Fibroblast of lung (primary cell): ENCODE measurements at places on chromosomes 5 and 9. TPM values are rescaled to one million over a fixed set of nuclear protein-coding genes. Genes with fewer than 3 reads are reported as not detected.

- no peak overlapping the region for H3K27ac ChIP-seq
- no peak overlapping the region for H3K4me3 ChIP-seq
- DNase-seq, result peak; percentile 79
- no peaks in the 10 kb centered on the region for H3K36me3 ChIP-seq
Measured at GRCh38 chr5:65961633-65962032, 35.3 kb downstream of the ERBIN start.

GRCh38 chr5:123505633-123506032 lies 6.3 kb upstream of the CSNK1G3 start:
- no peaks in the 10 kb centered on the region for H3K4me1 ChIP-seq
- H3K27me3 ChIP-seq, result no peaks in the 10 kb centered on the region
- no peaks in the 10 kb centered on the region for H3K36me3 ChIP-seq
- no peak for DNase-seq

DNA sequence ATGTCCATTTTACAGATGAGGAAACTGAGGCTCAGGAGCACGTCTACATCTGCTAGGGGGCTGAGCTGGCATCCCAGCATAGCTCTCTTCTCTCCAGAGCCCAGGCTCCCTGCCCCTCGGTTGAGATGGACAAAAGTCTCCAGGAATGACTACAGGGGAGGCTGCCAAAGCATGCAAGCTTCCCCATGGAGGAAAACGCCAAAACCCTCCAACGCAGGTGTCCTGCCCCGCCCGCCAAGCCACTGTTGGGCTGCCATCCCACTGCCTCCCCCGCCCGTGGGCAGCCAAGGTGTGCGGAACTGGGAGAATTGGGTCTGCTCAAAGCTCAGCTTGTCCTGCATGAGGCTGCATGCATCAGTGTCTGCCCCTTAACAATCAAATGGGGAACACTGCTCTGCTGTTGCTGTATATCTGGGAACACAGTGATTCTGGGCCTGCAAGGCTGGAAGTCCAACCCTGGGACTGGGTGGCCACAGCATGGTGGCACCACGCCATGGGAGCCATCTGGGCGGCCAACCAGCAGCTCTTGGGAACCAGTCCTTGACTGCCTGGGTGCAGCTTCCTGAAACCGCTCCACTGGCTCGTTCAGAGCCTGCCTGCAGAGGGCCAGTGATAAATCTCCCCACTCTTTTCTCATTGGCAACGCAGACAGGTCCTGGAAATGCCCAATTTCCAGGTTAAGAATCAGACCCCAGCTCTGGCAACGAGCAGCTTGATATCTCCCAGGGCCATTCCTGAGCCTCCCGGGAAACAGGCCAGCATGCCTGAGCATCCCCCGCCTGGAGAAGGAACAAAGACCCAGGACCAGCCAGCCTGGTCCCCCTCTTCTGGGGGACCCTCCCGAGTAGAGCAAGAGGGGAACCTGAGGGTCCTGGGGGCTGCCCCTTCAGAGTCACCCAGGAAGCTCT lies 3.5 kb downstream of the RALGDS start:
- no peak overlapping the region for H3K4me3 ChIP-seq
- H3K36me3 ChIP-seq, result no peaks in the 10 kb centered on the region
- no peaks in the 10 kb centered on the region for H3K27me3 ChIP-seq
- DNase-seq, result peak; percentile 15
- no peak overlapping the region for H3K27ac ChIP-seq

DNA sequence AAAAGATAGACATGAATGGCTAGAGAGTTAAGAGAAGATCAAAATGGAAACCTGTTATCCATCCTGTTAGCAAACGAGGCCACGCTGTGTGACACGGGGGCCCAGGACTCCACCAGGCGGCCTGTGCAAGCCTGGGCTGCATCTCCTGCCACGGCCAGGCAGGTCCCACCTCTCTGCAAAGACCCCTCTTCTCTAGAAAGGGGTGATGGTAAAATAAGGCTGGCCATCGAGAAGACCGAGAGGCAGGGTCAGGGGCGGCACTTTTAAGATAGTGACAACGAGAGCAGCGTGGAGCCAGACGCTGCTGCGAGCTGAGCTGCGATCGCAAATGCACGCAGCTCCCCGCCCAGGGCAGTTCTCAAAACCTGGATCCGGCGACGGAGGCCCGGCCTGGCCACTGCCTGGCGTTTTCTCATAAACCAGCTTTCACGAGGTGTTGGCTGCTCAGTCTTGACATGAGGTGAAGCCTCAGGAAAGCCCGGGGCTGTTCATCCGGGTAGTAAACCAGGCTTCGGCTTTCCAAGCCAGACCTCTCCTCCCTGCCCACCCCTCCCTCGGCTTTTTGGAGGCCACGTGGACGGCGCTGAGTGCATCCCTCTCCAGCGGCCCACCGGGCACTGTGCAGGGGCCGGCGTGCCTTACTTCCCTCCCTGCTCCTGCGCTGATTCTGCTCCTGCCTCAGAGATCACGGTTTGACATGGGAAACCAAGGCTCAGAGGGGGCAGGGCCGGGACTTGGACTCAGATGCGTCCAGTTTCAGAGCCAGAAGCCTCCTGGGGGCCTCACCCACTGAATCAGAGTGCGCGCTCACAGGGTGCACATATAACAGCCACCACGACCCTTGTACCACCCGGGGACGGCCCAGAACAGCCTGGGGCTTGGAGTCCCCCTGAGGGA lies 151.6 kb upstream of the PHYKPL start:
- no peak for DNase-seq
- H3K36me3 ChIP-seq, result no peaks in the 10 kb centered on the region
- no peaks in the 10 kb centered on the region for H3K27me3 ChIP-seq
- no peaks in the 10 kb centered on the region for H3K4me1 ChIP-seq

- no peak overlapping the region for H3K27ac ChIP-seq
- peaks cover 2% of the 10 kb centered on the region for H3K4me1 ChIP-seq
- no peak overlapping the region for H3K4me3 ChIP-seq
- peaks cover 6% of the 10 kb centered on the region for H3K36me3 ChIP-seq
- DNase-seq, result no peak
Measured at GRCh38 chr9:128902351-128903078, 18.3 kb upstream of the PHYHD1 start.

DNA sequence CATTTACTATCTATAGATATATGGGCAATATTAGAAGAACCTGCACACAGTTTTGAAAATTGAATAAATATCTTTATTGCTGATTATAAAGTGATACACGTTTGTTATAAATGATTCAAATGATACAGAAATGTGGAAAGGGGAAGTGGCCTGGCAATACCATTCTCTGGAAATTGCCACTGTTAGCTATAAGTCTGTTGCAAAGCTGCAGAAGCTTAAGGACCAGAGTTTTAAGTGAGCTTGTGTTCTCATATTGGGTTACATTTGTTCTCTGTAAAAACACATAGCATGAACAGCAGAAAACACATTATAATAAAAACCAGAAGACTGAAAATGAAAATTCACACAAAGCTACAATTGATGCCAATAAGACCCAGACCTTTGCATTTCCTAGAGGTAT lies 59.6 kb downstream of the RASGRF2 start:
- H3K4me1 ChIP-seq, result no peaks in the 10 kb centered on the region
- H3K36me3 ChIP-seq, result no peaks in the 10 kb centered on the region
- DNase-seq, result no peak
- no peak overlapping the region for H3K4me3 ChIP-seq
- no peak overlapping the region for H3K27ac ChIP-seq

DNA sequence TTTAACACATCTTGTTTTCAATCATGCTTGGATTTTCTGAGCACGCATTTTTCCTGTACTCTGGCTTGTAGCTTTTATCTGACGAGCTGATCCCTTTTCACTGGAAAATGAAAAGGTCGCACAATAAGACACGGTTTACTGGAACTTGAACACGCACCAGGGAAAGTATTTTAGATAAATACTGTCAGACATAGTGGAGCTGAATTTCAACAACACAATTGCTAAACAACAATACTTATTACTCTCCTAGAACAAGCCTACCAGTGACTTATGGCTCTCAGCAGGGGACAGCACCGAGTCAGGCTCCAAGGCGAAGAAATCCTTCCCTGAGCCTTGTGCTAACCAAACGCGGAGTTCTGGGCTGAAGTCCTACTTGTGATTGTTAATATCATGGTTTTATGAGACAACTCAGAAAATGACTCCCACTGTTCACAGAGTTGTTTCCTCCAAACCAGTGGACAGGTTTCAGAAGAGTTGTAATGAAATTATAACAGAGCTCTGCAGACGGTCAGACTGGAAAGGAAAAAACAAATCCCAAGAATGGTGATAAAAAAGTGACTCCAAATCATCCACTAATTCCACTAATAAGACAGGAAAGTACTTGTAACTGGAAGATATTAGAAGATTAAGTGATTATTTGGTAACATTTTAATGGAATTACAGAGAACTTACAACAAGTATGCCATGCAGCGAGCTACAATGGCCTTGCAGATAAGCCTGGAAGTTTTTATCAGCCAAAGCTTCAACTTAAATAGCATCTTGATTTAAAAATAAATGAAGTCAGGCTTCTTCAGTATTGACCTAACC lies 359.6 kb downstream of the EBF1 start:
- no peak for DNase-seq
- no peaks in the 10 kb centered on the region for H3K36me3 ChIP-seq
- H3K27ac ChIP-seq, result no peak overlapping the region

GRCh38 chr9:3828495-3828894 lies 302.7 kb upstream of the RFX3 start:
- peaks cover 2% of the 10 kb centered on the region for H3K36me3 ChIP-seq
- no peaks in the 10 kb centered on the region for H3K4me1 ChIP-seq
- DNase-seq, result no peak
- H3K27me3 ChIP-seq, result no peaks in the 10 kb centered on the region
- H3K4me3 ChIP-seq, result no peak overlapping the region
- H3K27ac ChIP-seq, result no peak overlapping the region

- no peak overlapping the region for H3K27ac ChIP-seq
- no peaks in the 10 kb centered on the region for H3K4me1 ChIP-seq
- H3K4me3 ChIP-seq, result no peak overlapping the region
- DNase-seq, result no peak
- H3K36me3 ChIP-seq, result peaks cover 1% of the 10 kb centered on the region
Measured at GRCh38 chr5:71652803-71653543, 65.8 kb downstream of the MCCC2 start.

DNA sequence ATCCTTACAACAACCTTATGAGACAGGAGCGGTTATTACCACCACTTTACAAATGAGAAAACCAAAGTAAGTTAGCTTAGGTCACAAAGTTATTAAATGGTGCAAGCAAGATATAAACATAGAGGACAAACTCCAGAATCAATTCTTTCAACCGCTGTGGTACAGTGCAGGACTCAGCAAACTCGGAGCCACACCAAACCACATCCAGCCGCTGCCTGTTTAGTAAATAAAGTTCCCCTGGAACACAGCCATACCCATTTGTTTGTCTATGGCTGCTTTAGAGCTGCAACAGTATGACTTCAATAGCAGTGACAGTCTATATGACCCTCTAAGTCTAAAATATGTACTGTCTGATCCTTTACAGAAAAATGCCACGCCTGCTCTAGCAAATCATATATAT lies 1567.2 kb upstream of the WWC1 start:
- H3K36me3 ChIP-seq, result no peaks in the 10 kb centered on the region
- no peaks in the 10 kb centered on the region for H3K27me3 ChIP-seq
- H3K27ac ChIP-seq, result no peak overlapping the region
- H3K4me3 ChIP-seq, result no peak overlapping the region

- no peak overlapping the region for H3K27ac ChIP-seq
- H3K27me3 ChIP-seq, result no peaks in the 10 kb centered on the region
- no peaks in the 10 kb centered on the region for H3K4me1 ChIP-seq
Measured at GRCh38 chr9:71806901-71807307, 38.6 kb upstream of the CEMIP2 start.

FOXD4L4 gene
- 0.26 TPM in 1 of 2 replicates, not detected in the other for total RNA-seq

ZNF354C gene
- 11.8 and 12.4 TPM in 2 replicates for total RNA-seq

SLC28A3 gene
- total RNA-seq, result under 0.01 and 0.17 TPM in 2 replicates

PCDHB15 gene
- total RNA-seq, result 0.77 and 1.8 TPM in 2 replicates

AIF1L gene
- 0.51 and 3.3 TPM in 2 replicates for total RNA-seq

GABRB2 gene
- total RNA-seq, result under 0.01 TPM in 2 replicates

CDKN2B-AS1 gene
- 3.9 and 7.6 TPM in 2 replicates for total RNA-seq

PHF24 gene
- total RNA-seq, result under 0.01 and 0.17 TPM in 2 replicates
